Urothelium cell line (cell line): ENCODE measurements at places on chromosomes 3 and 15.

- no peak for DNase-seq
These were observed 632.3 kb upstream of the ZNF385D start for GRCh38 chr3:22383285-22383684.

- DNase-seq = no peak
These were observed 23.4 kb downstream of the SPSB4 start for GRCh38 chr3:141074529-141074928.

GRCh38 chr15:66849393-66849745, 147.3 kb downstream of the SMAD6 start:
- no peak for DNase-seq

- no peak for DNase-seq
These were observed 133.9 kb upstream of the SKOR1 start for GRCh38 chr15:67691450-67691849.

GRCh38 chr15:62559381-62559733, 394.3 kb upstream of the C2CD4B start:
- DNase-seq = no peak
